CD4-positive, alpha-beta T cell treated with Interleukin-4 for 1 hour (primary cell): ENCODE measurements at places on chromosomes 16 and 17.

DNA sequence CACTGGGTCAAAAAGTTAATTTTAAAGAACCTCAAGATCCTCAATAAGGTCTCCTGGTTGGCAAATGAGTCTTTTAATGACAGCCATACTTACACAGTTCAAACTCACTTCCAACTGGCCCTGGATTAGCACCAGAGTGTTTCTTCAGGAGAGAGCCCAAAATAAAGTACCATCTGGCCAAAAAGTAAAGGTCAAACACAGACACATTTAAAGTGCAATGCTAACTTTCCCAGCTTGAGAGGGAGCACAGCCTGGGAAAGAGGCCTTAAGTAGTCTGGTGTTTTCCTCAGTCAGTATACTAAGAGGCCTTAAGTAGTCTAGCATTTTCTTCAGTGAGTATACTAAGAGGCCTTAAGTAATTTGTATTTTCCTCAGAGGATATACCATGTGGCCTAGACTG, 46.6 kb upstream of the ERN1 start:
- DNase-seq = no peak

GRCh38 chr17:77571155-77571981, 387.1 kb upstream of the TNRC6C start:
- DNase-seq = peak; percentile 11

GRCh38 chr17:35713069-35713728, 18.2 kb upstream of the RASL10B start:
- DNase-seq = no peak

DNA sequence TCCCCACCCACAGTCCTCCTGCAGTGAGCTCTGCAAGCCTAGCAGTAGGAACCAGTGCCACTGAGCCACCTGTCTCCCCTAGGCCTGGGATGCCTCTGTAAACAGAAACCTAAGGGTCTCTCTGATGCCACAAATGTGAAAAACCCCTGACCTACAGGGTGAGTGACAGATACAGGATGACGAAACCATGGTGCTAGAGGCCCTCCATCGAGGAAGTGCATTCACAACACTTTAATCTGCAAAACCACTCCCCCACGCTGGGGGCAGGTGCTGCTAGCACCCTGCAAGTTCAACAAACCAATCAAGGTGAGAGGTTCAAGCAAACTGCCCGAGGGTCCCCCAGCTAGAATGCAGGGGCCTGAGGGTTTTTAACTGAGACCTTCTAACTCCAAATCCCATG, 59.5 kb downstream of the CDYL2 start:
- no peak for DNase-seq

- no peak for DNase-seq
Measured at GRCh38 chr16:17556276-17557052, 85.7 kb upstream of the XYLT1 start.

- no peak for DNase-seq
Measured at GRCh38 chr17:36894177-36894576, 43.1 kb upstream of the LHX1 start.

GRCh38 chr16:69434066-69434465, 9.6 kb downstream of the CYB5B start:
- no peak for DNase-seq

DNA sequence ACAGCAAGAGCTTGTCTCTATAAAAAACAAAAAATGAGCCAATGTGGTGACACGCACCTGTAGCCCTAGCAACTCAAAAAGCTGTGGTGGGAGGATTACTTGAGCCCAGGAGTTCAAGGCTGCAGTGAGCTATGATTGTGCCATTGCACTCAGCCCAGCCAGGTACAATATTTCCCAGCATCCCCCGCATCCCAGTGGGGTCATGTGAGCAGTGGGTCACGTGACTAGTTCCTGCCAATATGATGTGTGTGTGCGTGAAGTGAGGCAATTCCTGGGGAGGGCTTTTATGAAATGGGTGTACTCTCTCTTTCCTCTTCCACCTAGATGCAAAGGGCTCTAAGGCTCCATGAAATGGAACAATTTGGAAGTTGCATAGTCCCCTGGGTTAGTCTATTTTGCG, 81.3 kb downstream of the GSG1L start:
- no peak for DNase-seq

DNA sequence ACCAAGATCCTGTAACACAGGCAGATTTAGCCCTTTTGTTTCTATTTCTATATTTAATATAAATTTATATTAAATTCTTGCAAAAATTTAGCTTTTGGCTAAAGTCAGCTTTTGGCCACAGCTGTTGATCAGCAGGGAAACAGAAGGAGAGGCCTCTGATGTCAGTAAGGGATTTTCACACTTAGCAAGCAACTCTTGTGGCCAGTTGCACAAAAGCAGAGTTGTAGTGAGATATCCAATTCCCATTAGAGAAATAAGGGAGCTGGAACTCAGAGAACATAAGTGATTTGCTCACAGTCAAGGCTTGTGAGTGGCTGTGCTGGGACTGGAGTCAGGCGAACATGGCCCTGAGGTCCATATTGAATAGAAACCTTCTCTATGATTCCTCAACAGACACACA, 16.7 kb upstream of the HEATR6 start:
- no peak for DNase-seq

- DNase-seq = no peak
Measured at GRCh38 chr16:81564421-81564911, 119.9 kb downstream of the CMIP start.

- DNase-seq = no peak
Measured at GRCh38 chr17:75925103-75925502, 15.7 kb downstream of the FBF1 start.

GRCh38 chr17:76635659-76636360, 7.7 kb downstream of the ST6GALNAC1 start:
- no peak for DNase-seq

GRCh38 chr16:82924075-82924854, 297.5 kb downstream of the CDH13 start:
- peak; percentile 16 for DNase-seq

DNA sequence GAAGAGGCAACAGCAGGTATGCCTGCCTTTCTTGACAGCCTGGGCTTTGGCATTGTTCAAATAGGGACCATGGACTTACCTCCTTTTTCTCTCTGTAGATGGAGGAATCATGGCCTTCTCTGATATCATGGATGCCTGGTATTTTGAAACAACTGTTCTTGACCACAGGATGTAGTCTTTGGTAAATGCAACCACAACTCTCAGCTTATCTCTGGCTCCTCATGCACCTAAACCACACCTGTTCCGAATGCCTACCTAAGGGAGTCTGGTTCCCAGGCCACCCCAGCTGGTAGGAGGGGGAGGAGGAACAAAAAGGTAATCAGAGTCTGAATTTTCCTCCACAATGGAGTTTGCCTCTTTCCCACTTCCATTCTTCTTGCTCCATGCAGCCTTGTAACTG, 18.8 kb downstream of the CDK5RAP3 start:
- DNase-seq = no peak

GRCh38 chr17:81445642-81446503, 50.6 kb downstream of the BAHCC1 start:
- DNase-seq = no peak

DNA sequence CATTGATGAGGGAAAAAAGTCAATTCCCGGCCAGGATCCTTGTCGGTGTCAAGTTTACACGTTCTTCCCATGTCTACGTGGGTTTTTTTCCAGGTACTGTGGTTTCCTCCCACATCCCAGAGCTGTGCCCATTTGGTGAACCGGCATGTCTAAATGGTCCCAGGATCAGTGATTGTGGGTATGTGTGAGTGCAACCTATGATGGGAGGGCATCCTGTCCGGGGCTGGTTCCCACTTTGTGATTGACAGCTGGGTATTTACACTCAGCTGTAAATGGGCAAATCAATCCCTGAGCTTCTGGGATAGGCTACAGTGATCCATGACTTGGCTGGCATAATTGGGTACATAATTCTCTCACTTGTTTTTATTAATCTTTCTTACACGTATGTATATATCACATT, 91.2 kb upstream of the IRX6 start:
- DNase-seq = no peak

DNA sequence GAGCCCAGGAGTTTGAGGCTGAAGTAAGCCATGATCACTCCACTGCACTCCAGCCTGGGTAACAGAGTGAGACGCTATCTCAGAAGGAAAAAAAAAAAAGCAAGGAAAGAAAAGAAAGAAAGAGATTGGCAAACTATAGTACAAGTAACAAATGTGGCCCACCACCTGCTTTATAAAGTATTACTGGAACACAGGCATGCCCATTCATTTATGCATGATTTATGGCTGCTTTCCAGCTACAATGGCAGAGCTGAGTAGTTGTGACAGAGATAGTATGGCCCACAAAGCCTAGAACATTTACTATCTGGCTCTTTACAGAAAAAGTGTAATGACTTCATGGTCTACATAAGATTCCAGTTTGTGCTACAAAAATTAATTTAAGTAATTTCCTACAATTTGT, 23.6 kb downstream of the C16orf87 start:
- DNase-seq = no peak

DNA sequence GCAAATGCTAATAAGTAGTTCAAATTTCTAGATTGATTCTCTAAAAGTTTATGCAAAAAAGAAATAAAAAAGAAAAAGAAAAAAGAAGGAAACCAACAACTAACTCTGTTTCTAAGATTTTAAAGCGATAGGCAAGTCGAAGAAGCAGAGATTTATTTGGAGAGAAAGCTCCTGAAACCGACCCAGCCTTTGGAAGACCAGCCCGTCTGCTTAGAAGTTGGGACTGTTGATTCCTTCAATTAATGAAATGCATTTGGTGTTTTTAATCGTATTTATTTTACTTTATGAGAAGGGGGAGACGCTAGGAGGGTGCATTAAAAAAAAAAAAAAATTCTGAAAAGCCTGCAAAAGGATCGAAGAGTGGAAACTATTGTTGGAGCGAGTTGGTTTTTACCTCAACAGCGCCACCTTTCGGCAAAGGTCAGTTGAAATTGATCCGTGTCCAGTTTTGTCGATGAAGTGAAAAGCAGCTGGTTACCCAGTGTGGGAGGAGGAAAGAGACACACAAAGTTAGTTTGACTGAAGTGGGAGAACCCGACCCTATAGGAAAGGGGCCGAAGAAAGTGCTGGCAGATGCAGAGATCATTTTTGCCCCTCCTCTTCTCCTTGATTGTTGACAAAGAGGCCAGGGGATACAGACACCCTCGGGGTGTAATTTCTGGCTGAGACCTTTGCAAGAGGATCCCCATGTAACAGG, 1.5 kb upstream of the MAF start:
- peak; percentile 80 for DNase-seq

GRCh38 chr17:47278561-47278960, 24.9 kb downstream of the ITGB3 start:
- DNase-seq = no peak

DNA sequence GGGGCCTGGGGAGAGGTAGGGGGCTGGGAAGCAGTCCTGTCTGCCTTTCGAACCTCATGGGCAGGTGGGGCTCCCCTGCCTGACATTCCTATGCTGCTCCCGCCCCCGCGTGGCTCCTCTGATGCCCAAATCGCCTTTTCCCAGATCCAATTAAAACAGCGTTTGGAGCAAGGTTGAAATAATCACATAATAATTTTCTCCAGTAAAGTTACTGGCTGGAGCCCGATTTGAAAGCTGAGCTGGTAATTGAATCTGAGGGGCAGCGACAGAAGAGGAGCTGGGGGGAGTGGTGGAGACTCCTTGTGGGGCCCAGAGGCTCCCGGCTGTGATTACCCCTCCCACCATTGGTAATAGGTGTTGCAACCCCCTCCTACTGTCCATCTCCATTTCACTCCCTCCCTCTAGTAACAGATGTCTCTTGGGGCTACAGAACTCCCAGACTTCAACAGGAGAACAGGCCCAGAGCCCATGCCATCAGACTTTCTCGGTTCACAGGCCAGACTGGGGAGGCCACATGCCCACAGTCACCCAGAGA, 38.9 kb upstream of the C1QL1 start:
- DNase-seq = no peak

GRCh38 chr17:8924595-8924994, 40.9 kb downstream of the PIK3R5 start:
- no peak for DNase-seq

- DNase-seq = no peak
Measured at GRCh38 chr17:33371377-33371776, 78.3 kb upstream of the ASIC2 start.

GRCh38 chr17:66848496-66848895, 13.6 kb downstream of the CACNG5 start:
- DNase-seq = no peak

GRCh38 chr16:74608381-74608780, 1.5 kb upstream of the GLG1 start:
- DNase-seq = no peak

DNA sequence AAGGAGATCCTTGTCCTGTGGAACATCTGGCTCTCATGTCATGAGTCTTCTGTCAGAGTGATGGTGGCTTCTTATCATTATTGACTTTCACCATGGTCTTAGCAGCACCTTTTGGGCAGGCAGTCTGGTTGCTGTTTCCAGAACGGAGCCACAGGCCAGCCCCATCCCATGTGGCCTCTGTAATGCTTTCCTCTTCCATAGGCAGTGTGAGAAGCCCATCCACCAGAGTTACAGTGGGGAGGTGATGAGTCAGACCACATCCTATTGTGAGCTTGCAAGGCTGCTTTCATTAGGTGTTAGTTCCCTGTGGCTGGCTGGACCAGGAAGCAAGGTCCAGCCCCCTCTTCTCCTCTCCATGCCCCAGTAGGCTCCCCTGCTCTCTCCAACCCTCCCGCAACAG, 30.8 kb upstream of the SPACA3 start:
- DNase-seq = no peak

GRCh38 chr17:63173903-63174302, 207.9 kb downstream of the TANC2 start:
- DNase-seq = no peak

GRCh38 chr17:16100737-16101400, 101.2 kb downstream of the TTC19 start:
- DNase-seq = no peak

GRCh38 chr16:62059527-62059926, 23.3 kb upstream of the CDH8 start:
- DNase-seq = no peak

- DNase-seq = no peak
Measured at GRCh38 chr16:1834096-1834495, 7.1 kb downstream of the FAHD1 start.

- DNase-seq = no peak
Measured at GRCh38 chr17:75344666-75345065, 55.4 kb upstream of the SLC25A19 start.

DNA sequence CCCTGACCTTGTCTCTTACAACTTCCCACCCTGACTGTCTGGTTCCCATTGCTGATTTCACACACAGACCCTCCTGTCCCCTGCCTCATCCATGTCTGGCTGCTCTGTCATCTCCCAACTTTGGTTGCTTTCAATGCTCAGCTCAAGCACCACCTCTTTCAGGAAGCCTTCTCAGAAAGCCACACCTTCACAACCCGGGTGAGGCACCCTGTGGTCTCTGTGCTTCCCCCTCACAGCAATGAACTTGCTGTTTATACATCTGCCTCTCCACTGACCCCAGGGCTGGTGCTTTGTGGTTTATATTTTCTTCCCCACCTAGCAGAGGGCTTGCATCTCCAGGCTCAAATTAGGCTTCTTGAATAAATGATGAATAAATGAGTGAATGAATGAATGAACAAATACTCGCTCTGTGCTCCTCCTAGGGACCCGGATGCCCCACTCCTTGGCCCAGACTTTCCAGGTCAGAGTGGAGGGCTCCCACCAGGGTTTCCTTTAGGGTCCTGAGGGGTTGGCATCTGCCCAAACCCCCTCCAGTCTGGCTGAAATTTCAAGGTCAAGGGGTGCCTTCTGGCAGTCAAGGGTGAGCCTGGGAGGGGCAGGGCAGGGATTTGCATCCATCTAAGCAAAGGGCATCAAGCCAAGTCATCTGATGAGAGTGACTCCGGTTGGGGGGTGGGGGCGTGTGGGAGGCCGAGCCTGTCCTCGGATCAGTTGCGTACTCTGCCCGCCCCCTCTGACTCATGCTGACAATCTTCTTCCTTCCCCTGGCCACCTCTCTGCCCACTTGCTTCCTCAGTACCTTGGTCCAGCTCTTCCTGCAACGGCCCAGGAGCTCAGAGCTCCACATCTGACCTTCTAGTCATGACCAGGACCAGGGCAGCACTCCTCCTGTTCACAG, at the start of gene ITGAX:
ITGAX (plus strand) TSS at position 783 of the 898 bp plus-strand sequence; CDS start at position 862, 79 bp downstream.
- DNase-seq = peak; percentile 87
